ENCODE measurements at places on chromosomes 11 and 22.
A peak's percentile ranks its signal among the peaks of the same experiment; 100 is the strongest.

- no peaks in the 10 kb centered on the region for H3K27me3 ChIP-seq
- H3K36me3 ChIP-seq = no peaks in the 10 kb centered on the region
- no peak overlapping the region for H3K4me3 ChIP-seq
- no peaks in the 10 kb centered on the region for H3K4me1 ChIP-seq
Observed at GRCh38 chr11:70775386-70776075, 377.2 kb downstream of the CTTN start.

GRCh38 chr11:128926000-128926399 is 16.7 kb downstream of the TP53AIP1 start:
- H3K36me3 ChIP-seq = no peaks in the 10 kb centered on the region
- H3K4me1 ChIP-seq = peaks cover 3% of the 10 kb centered on the region
- H3K27me3 ChIP-seq = no peaks in the 10 kb centered on the region

- no peaks in the 10 kb centered on the region for H3K4me1 ChIP-seq
- H3K4me3 ChIP-seq = no peak overlapping the region
- no peaks in the 10 kb centered on the region for H3K27me3 ChIP-seq
- H3K27ac ChIP-seq = no peak overlapping the region
- H3K36me3 ChIP-seq = peaks cover 59% of the 10 kb centered on the region
- no peak for DNase-seq
Observed at GRCh38 chr11:18495271-18495670, 31.5 kb downstream of the TSG101 start.

GRCh38 chr22:33274214-33275072 is 216.3 kb upstream of the SYN3 start:
- H3K27ac ChIP-seq = peak overlapping the region; percentile 40
- no peak overlapping the region for H3K4me3 ChIP-seq
- H3K4me1 ChIP-seq = peaks cover 4% of the 10 kb centered on the region
- H3K36me3 ChIP-seq = no peaks in the 10 kb centered on the region
- DNase-seq = no peak

All from natural killer cell (primary cell).